Stimulated activated naive CD4-positive, alpha-beta T cell treated with Interleukin-2 at 50 U/mL for 16 hours (primary cell): ENCODE measurements at places on chromosomes 13 and 19.

DNA sequence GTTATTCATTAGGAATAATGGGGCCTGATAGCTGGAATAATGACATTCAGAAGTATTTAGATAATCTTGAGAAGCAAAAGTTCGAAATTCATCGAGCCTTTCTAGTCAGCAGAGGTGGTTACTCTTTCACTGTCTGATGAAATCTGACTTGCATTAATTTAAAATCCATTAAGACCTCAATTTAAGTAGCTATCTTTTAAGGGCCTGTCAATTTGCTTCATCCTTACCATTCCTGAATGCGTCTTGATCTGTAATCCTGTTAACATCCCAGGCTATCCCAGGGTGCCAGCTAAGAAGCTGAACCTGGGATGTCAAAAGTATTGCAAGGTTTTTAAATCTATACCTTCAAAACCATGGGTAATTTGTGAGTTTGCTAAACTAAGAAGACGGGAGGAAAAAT lies 1491.0 kb upstream of the MIR17HG start:
- no peak for DNase-seq

GRCh38 chr19:10520652-10521318 lies 3.5 kb upstream of the S1PR5 start:
- DNase-seq: no peak

- DNase-seq: peak; percentile 68
Observed at GRCh38 chr19:12668932-12669269, 2.3 kb downstream of the WDR83 start.

DNA sequence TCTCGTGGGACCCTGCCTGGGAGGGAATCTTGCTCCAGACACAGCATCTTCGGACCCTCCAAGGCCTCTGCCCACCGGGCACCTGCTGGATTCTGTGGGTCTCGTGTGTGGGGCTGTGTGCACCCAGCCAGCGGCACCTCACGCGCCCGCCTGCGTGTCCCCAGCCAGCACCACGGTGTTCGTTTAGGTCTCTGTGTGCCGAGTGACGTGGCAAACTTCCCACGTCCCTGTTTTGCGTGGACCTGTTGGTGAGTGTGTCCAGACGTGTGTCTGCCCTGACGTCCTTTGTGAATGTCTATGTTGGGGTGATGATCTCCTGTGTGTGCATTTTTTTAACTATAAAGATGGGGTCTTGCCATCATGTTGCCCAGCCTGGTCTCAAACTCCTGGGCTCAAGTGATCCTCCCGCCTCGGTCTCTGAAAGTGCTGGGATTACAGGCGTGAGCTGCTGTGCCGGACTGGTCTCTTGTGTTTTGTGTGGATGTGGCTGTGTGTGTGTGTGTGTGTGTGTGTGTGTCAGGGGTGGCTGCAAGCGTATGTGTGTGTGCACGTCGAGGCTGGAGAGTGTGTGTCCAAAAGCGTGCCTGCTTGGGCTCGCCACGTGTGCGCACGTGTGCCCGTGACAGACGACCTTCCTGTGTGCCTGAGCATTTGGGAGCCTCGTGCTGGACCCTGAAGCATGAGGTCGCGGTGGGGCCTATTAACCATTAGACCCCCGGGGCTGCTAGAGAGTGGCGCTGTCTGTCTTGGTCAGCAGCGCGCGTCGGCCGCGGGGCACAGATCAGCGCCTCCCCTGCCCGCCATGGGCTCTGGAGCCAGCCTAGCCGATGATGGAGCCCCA lies 15.7 kb downstream of the ARID3A start:
- DNase-seq: no peak

DNA sequence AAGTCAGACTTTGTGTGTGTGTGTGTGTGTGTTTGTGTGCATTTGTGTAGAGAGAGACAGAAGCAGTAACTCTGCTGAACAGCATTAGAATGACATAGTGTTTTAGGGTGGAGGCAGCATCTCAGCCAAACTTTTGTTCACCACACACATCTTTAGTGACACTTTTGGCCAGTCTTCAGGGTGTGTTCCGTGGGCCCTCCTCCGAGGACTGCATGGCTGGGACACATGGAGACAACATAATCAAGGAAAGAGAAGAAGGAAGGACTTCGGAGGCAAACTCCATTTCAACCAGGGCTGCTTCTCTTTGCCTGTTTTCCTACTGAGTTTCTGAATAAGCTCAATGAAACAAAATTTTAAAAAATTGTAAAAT lies 205.1 kb downstream of the LHFPL6 start:
- DNase-seq: no peak

DNA sequence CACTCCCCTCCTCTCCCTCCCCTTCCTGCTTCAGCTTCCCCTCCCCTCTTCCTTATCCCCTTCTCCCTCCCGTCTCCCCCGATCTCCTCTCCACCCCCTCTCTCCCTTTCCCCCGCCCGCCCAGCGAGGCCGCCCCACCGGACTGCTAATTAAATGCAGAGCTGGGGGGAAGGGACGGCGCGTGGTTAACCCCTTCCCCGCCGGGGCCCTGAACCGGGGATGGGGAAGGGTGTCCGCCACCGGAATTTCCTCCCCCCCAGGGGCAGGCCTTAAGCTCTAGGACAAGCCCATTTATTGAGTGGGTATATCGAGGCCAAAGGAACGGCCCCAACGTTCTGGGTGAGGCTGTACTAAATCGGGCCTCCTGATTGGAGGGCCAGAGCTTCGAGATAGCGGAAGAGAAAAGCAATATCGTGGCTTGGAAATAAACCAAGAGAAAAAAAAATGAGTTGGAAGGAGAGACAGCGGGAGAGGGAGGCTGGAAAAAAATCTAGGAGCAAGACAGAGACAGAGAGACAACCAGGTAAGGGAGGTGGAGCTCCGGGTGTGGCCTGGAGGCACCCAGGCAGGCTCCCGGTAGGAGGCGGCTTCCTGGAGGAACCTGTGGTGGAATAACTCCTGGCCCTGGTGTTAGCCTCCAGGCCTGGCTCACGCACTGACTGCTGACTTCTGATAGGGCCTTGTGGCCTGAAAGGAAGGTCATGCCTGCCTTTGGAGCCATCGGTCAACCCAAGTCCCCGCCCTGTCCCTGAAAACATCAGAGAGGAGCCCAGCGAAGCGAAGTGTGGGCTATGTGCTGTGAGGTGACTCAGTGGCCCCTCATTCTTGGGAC lies 11.6 kb upstream of the JUND start:
- DNase-seq: peak; percentile 25

GRCh38 chr13:20882206-20882605 lies 20.3 kb downstream of the XPO4 start:
- no peak for DNase-seq

- no peak for DNase-seq
Observed at GRCh38 chr13:39773833-39774232, 118.4 kb downstream of the COG6 start.

GRCh38 chr19:33385956-33386355 lies 12.4 kb downstream of the CEBPG start:
- no peak for DNase-seq

- no peak for DNase-seq
Observed at GRCh38 chr19:10104130-10104513, 1.6 kb upstream of the ANGPTL6 start.

- no peak for DNase-seq
Observed at GRCh38 chr13:112245179-112245724, 130.9 kb upstream of the SPACA7 start.

DNA sequence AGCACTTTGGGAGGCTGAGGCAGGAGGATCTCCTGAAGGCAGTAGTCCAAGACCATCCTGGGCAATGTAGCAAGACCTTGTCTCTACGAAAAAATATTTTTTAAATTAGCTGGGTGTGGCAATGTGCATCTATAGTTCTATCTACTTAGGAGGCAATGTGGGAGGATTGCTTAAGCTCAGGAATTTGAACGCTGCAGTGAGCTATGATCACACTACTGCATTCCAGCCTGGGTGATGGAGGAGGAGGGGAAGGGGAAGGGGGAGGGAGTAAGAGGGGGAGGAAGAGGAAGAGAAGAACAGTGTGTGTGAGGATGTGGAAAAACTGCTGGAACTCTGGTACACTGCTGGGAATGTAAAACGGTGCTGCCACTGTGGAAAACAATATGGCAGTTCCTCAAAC lies 9.2 kb upstream of the CLIP3 start:
- DNase-seq: no peak

DNA sequence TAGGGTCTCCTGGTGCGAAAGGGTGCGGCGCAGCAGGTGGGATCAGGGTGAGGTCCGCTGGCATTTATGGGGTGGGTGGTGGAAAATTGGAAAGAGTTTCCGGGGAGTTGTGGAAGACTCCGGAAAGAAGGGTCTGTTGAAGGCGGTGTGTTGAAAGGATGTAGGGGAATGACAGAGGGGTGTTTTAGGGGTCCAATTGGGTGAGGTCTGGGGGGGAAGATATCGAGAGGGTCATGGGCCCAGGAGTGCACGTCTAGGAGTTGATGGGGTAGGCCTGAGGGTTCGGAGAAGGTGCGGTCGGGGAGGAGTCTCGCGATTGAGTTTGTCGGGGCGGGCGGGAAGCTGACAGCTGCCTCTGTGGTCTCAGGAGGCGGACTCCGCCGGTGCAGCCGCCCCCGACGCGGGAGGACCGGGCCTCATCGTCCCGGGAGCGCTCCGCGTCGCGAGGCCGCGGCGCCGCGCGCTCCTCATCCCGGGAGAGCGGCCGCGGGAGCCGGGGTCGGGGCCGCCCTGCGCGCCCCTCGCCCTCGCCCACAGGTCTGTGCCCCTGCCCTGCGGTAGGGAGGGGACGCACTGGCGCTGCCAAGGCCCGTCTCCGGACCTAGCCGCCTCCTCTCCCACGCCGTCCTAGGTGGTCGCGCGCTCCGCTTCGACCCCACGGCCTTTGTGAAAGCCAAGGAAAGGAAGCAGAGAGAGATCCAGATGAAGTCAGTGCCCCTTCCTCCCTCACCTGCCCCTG lies 7.0 kb downstream of the PGLYRP1 start:
- peak; percentile 17 for DNase-seq

GRCh38 chr13:25380082-25380481 lies 8.3 kb downstream of the ATP8A2 start:
- no peak for DNase-seq

DNA sequence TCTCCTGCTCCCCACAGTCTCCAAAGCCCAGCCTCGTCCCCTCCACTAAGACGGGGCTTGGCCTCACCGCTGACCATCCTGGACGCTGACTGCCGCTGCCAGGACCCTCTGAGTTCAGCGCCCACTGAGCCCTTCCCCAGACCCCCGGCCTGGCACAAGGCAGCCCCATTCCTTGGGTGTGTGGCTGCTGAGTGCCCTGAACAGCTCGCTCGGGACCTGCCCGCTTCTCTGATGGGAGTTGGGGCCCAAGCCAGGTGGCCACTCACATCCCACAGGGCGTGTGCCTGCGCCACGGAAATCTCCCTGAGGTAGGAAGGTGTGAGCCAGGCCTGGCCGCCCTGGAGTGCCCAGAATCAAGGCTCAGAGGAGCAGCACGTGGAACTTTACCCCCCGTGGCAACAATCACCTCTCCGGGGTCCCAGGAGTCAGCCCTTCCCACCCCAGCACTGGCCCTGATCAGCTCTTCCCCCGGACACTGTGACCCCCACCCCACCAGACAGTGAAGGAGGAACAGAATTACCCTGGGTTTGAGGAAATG lies 20.8 kb downstream of the C13orf46 start:
- DNase-seq: no peak

GRCh38 chr19:40139533-40140287 lies 49.0 kb upstream of the ZNF780A start:
- no peak for DNase-seq

DNA sequence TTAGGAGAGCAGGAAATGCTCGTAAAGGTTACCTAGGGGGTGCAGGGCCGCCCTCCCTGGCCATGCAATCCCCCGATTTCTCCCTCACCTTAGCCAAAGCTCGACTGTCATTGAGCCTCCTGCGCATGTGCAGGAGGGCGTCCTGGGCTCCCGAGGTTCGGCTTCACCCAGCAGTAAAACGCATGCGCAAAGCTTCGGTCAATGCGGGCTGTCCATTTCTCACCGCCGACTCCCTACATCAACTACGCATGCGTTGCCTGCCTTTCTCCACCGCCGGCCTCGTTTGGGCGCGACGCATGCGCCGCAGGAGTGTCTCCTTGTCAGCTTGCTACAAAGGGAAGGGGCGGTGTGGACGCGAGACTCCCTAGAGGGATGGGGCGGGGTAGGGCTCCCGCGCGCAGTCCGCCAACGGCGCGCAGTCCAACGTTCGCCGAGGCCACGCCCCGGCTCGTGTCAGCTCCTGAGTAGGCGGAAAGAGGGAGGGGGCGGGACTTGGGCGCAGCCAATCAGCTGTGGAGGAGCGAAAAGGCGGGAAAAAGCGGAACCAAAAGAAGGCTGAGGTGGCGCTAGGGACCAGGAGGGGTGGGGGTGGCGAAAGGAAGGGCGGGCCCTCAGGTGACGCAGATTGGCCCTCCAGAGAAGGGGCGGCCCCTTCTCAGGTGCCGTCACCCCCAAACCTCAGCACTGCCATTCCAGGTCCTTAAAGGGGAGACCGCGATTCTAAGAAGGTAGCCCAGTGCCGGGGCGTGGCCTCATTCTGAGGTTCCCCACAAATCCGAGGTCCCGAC lies at the start of the genes SYNGR4 and TMEM143:
Gene SYNGR4 (plus strand): TSS at position 558 of the 788 bp plus-strand sequence. CDS start 1,476 bp downstream, outside the sequence.
Gene TMEM143 (minus strand): TSS at position 131 of the 788 bp plus-strand sequence. CDS start 20 bp downstream, at position 111.
- DNase-seq: peak; percentile 96

DNA sequence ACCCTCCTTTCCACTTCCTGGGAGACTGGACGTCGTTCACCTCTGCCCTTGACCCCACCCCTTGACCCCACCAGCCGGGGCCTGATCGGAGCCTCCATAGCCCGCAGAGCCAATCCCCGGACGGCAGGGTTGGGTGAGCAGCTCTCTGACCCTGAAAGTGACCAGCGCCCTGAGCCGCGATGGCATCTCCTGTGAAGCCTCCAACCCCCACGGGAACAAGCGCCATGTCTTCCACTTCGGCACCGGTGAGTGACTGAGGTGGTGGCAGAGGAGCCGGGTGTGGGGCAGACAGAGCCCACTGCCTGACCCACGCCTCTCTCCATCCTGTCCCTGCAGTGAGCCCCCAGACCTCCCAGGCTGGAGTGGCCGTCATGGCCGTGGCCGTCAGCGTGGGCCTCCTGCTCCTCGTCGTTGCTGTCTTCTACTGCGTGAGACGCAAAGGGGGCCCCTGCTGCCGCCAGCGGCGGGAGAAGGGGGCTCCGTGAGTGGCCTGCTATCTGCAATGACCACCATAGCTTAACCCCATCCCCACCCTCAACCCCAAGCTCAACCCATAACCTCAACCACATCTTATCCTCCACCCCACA lies 10.4 kb downstream of the BCAM start:
- DNase-seq: no peak

- DNase-seq: no peak
Observed at GRCh38 chr19:40530091-40530901, 46.4 kb upstream of the SHKBP1 start.

GRCh38 chr19:3125900-3126524 lies 9.8 kb upstream of the GNA15 start:
- DNase-seq: peak; percentile 73

DNA sequence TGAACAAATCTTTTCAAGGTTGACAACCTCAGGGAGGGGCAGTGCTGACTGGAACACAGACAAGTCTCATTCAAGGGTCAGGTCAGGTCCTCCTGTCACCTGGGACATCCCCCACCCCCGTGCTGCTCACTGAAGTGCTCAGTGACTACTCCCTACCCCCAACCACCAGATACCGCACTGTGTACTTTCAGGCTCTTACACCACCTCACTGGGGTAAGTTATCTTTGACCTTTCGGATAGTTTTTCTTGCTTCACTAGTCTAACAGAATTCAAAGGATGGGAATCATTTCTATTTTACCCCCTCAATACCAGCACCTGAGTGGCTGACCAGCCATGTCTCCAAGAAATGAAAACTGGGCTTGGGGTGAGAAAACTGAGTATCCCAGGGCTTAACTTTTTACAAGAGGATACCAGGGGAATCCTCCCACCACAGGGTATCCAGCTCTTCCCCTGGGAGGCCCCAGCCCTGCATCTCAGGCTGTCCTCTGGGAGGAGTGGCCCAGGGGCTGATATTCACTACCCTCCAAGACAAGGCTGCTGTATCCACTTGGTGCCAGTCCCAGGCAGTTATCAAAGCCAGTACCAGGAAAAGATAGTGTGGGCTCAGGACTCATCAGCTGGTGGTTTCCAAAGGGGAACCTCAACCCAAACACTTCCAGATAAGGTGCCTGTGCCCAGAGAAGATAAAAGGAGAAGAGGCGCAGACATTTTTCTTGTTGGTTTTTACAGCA lies 2.1 kb downstream of the ZNF563 start:
- peak; percentile 80 for DNase-seq
